ENCODE measurements at places on chromosomes 12 and 14.
A peak's percentile ranks its signal among the peaks of the same experiment; 100 is the strongest.

DNA sequence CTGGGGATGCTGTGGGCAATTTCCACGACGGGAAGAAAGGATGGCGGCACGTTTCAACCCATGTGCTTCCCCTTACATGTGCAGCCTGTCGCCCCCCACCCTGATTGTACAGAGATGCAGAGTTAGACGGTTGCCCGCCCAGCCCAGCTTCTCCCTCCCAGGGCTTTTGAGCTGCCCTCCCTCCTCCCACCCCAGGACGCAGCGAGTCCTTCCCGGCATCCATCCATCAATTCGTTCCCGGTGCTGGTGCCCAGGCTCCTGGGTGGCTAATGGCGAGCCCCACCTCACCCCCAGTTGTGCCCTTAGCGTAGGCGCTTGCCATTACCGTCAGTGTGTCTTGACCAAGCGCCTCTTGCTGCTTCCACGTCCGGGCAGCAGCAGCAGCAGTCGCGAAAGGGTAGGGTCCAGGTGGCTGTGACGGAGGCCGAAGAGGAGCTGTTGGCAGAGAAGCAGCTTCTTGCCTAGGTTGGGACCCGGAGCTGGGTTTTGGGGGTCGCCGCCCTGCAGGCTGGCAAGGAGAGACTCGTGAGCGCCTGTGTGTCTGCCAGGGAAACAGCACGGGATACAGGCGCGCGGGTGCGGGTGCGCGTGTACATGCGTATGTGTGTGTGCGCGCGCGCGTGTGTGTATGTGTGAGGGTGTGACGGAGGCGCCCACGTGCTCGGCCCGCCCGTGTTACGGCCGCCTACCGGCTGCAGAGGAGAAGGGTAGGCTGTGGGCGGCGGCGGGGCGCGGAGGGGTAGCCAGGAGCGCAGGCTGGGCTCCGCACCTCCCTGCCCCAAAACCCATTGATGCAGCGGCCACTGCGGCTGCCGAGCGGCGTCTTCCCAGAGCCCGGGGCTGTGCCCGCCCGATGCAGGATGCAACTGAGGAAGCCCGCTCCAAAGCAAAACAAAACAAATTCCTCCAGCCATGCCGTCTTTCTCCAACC lies at the start of gene SLC6A15:
TSS of gene SLC6A15 (minus strand) at position 602 of the 931 bp plus-strand sequence. CDS start 20,679 bp downstream, outside the sequence.
- DNase-seq = no peak

GRCh38 chr12:32448586-32448985 lies 49.2 kb downstream of the FGD4 start:
- DNase-seq = no peak

- no peak for DNase-seq
Observed at GRCh38 chr12:131537267-131537958, 173.5 kb upstream of the SFSWAP start.

DNA sequence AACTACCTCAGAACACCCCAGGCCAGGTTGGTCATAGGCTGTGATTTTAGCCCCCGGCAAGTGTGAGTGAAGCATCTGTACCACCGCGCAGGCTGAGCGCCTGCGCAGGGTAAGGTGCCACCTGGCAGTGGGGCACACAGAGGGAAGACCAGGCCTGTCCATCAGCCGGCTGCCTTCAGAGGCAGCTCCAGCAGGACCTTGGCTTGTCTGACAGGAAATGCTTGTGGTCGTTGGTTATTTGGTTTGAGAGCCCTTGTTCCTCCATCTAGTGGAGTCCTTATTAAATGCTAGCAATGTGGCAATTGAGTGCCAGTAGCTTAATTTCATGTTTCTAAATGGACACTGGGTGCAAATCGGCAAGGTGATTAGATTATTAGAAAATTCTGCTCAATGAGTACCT lies 27.5 kb downstream of the SLC25A29 start:
- DNase-seq = no peak

- DNase-seq = no peak
Observed at GRCh38 chr14:55255979-55256378, 15.2 kb upstream of the FBXO34 start.

DNA sequence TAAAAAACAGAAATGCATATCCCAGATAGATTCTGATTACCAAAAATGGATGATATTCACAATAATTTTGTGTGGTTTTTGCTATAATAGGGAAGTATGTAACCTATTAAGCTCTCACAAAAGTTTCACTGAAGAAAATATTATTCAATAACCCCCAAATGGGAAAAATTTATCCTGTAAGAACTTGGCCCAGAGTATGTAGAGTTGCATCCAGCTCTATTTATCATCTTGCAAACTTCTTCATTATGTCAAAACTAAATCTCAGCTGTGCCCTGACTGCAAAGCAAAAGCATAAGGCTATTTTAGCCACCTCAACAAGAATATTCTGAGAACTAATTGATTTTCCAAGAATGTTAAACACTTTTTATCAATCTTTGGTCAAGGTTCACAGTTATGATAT lies 199.2 kb downstream of the PAX9 start:
- DNase-seq = no peak

GRCh38 chr14:76975051-76975450 lies 53.5 kb downstream of the IRF2BPL start:
- no peak for DNase-seq

DNA sequence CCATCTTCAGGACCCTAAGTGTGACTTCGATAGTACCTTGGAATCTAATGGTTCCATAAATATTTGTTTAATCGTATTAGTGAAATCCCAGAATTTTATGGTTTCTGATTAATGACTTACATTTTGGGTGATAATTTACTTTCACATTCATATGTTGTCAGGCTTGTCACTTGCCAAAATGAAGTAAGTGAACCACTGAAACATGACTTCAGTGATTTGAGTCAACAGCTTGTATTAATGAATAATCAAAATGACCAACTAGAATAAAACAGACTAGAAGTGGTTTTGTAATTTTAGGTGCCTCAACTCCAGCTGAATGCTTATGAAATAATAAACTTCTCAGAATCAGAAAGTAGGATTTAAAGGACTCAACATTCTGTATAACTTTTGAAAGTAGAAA lies 517.1 kb downstream of the PRKD1 start:
- no peak for DNase-seq

- no peak for DNase-seq
Observed at GRCh38 chr14:58243790-58244555, 670 bp upstream of the PSMA3 start.

DNA sequence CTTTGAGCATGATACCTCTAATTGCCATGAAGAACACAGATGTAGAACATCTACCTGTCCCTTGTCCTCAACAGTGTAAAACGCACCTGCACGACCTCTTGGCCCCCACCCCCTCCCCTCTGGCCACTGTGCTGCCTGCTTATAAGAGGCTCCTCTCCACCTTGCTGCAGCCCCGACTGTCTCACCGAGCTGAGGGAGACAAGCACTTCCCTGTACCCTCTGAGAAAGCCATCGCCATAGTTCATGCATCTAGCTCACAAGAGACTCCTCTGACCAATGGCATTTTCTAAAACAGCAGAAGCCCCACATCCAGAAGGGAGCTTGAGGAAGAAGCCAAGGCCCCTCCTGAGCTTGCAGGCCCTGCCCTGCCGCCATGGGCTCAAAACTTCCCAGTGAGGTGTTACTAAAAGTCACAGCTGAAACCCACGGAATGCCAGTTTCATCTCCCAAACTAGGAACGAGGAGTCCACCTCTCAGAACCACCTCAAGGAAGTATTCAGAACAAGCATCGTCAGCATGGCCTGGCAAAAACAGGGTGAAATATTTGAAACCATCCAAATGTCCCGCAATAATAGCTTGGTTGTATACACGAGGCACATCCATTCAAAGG lies 21.5 kb upstream of the ANO2 start:
- no peak for DNase-seq

DNA sequence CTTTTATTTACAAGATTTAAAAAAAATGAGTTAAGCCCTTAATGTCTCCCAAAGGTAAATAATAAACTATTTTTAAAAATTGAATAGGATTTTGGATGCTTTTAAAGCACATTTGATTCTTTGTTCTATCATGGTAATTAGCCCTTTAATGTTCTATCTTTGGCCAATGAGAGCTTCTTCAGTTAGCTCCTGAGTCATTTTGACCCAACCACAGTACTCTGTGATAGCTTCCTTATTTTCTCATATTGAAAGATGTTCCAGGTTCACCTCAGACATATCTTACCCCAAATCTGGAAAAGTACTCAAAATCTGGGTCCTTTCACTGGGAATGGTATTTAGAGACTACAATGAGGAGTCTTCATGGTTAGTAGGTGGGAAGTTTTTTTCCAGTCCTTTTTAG lies 98.0 kb downstream of the MYRFL start:
- DNase-seq = no peak

GRCh38 chr14:60618241-60618640 lies 31.0 kb downstream of the SIX1 start:
- no peak for DNase-seq

DNA sequence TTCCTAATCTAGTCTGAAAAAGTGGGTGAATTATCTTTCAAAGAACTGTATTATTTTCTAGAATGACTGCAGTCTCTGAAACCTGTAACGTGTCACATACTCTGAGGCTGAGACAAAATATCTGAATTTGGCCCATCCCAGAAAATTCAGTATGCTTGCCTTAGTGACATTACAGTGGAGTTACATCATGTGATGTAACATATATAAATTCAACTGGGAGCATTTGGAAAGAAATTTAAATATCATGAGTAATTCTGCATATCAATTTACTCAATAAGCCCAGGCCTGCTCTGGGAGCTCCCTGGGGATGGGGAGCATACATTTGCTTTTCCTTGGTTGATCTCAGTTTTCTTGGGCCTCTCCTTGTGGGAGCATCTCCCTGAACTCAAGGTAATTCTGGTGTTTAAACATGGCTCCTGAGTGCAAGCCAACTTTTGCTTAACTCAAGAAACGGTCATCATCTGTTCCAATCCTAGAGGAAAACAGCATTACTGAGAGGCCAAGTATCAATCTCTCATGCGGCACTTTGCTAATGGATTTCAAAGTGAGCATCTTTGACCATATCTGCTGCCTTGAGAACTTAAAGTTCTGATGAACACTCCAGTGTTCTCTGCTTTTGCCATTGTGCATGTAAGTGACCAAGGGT lies 54.4 kb downstream of the AKAP6 start:
- DNase-seq = no peak

- DNase-seq = no peak
Observed at GRCh38 chr12:128930606-128931005, 77.3 kb downstream of the GLT1D1 start.

DNA sequence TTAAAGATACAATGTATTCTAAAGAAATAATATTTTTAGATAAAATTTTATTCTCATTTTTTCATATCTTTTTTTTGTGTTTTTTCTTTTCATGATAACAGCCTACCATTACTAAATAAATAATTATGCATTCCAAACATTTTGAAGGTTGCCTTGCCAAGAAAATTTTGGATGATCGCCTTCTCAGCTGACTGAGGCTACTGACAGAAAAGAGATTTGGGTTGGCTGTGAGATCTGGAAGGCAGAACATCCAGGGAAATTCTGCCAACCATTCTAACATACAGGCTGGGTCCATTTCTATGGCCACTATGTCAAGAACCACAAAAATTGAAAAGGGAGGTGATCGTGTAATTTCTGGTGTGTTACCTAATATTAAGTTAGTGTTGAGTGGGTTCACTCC lies 48.1 kb downstream of the GALNT8 start:
- no peak for DNase-seq

DNA sequence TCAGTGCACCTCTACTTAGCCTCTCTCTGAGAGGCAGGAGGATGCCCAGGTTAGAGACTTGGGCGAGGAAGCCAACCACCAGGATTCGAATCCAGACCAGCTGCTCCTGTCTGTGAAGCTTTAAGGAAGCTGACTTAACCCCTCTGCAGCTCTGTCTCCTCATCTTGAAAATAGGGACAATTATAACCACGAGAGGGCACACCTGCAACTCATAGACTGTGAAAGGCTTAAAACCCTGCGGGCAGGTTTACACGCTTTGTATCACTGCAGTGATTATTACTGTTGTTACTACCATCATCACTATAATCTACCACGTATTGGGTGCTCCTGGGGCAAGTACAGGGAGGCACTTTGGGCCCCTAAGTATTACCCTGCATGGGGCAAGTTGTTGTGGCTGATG lies 379.8 kb downstream of the VRK1 start:
- DNase-seq = peak; percentile 27

- peak; percentile 57 for DNase-seq
Observed at GRCh38 chr14:71320734-71321573, 413.7 kb downstream of the PCNX1 start.

GRCh38 chr14:77131871-77132486 lies 9.6 kb downstream of the ZDHHC22 start:
- no peak for DNase-seq

DNA sequence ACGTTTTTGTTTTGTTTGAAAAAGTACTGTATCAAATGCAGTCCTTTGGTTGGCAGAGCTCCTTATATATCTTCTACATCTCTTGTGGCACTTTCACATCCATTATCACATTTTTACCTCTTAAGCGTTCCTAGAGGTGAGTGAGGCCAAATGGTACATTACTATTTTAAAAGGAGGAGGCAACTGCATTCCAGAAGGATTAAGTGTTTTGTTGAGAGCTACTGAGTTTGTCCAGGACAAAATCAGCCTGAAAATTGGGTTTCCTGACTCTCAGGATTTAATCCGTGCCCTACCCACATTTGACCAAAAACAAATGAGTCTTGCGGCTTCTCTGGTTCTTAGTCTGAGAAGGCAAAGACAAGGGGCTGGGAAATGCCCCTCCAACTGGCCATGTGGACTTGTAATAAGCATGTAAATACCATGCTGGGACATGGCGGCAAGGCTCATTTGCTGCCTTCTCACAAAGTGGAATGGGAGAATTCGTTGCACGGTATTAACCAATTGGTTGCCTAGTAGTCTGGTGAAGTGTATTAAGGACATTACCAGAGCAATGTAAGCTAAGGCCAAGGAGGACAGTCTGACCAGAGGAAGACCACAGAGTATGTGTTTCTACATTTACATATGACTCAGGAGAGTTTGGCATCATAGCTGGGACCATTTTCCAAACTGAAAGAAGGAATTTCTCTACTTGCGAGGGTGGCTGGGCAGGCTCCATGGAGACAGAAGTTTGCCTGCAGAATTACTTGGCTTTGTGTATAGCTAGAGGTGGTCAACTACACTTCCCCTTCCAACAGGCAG lies 175.8 kb upstream of the PLXNC1 start:
- DNase-seq = no peak

GRCh38 chr14:104103061-104103445 lies 17.6 kb downstream of the ASPG start:
- DNase-seq = no peak

DNA sequence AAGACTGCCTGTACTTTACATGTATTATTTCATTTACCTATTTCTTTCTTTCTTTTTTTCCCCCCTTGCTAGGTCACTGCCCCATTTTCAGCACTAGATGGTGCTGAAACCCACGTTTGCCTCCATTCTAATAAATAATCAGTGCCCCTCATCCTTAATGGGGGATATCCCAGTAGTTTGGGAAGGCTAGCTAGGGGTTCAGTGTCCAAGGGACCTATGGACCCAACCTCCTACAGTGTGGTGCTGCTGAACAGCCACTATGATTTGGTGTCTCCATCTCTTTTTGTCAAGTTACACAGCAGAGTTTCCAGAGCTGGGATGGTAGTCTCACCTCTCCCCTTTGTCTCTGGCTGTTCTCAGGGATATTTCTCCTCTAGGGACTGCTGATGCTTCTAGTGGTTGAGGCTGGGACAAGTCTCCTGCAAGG lies 6.5 kb upstream of the HCFC2 start:
- DNase-seq = no peak
